ENCODE measurements at places on chromosomes 6 and 20. TPM values are rescaled to one million over a fixed set of nuclear protein-coding genes. Genes with fewer than 3 reads are reported as not detected.

Gene EEF1E1
- total RNA-seq, result 57.5 TPM

Gene OR2H2
- not detected for total RNA-seq

Gene EYS
- 0.02 TPM for total RNA-seq

Gene PPP1R14C
- 0.78 TPM for total RNA-seq

Gene ZSCAN23
- total RNA-seq, result not detected

Gene CCM2L
- 0.56 TPM for total RNA-seq

Gene CTSZ
- 177 TPM for total RNA-seq

Gene PRPH2
- not detected for total RNA-seq

Gene ARMH2
- total RNA-seq, result not detected
